ENCODE measurements at places on chromosomes 6 and 20. TPM values are rescaled to one million over a fixed set of nuclear protein-coding genes. Genes with fewer than 3 reads are reported as not detected.

Gene HM13
- 28.2 TPM for total RNA-seq

DNA sequence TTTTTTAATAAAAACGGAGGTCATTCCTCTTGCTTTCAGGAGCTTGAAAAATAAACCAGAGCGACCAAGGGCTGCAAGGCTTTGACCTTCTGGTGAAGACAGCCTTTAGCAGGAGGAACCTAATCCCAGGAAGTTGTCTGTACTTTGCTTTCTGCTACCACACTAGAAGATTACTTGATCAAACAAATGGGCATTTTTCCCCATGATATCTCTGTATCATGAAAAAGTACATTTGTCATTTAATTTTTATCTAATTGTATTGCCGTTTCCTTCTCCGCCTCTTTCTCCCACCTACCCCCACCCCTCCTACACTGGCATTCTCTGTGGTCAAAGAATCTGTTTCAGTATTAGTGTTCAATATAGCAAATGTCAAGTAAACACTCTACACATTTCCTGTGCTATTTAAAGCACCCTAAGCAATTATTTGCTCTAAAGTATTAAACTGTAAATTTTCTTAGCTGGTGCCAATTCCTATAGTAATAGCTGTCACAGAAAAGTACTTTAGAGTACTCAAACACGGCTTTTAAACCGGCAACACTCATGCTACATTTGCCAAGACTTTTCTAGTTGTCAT is 29.7 kb downstream of the ATXN1 start:
- DNase-seq: no peak
- H3K36me3 ChIP-seq: peaks cover 4% of the 10 kb centered on the region
- peaks cover 32% of the 10 kb centered on the region for H3K4me1 ChIP-seq
- H3K4me3 ChIP-seq: no peak overlapping the region
- H3K27ac ChIP-seq: no peak overlapping the region
- no peaks in the 10 kb centered on the region for H3K27me3 ChIP-seq

DNA sequence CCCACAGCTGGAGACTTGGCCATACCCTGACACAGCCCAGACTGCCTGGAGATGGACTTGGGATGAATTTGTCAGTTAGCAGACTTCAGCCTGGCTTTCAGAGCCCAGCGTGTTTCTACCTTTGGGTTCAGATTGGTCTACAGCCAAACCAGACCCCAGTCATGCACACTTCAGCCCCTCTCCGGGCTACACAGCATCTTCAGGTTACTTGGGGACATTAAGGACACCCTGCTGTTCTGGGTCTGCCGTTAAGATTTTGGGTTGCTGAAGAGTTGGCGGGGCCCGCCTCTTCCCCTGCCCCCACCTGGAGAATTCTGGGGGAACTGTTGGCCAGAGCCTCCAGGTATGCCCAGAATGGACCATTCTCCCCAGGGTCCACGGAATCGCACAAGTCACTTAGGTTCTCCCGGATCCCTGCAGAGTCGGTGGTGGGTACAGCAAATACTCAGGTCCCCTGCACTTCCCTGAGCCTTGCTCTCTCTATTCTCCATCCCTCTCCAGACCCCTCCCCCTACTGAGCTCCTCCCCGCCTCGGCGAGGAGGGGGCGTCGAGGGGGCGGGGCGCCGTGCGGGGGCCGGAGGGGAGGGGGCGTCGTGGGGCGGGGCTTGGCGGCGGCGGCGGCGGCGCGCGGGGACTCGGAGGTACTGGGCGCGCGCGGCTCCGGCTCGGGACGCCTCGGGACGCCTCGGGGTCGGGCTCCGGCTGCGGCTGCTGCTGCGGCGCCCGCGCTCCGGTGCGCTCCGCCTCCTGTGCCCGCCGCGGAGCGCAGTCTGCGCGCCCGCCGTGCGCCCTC is at the start of gene PTK7:
TSS of gene PTK7 (plus strand) at position 645 of the 794 bp plus-strand sequence. CDS start 175 bp downstream, outside the sequence.
- no peak for DNase-seq
- peak within 1 kb of the TSS; percentile 33 for H3K27ac ChIP-seq
- H3K4me3 ChIP-seq: peak within 1 kb of the TSS; percentile 94
- peaks cover 19% of the 10 kb centered on the region for H3K4me1 ChIP-seq

- DNase-seq: no peak
- H3K4me1 ChIP-seq: no peaks in the 10 kb centered on the region
- H3K27me3 ChIP-seq: no peaks in the 10 kb centered on the region
- H3K27ac ChIP-seq: no peak overlapping the region
- no peaks in the 10 kb centered on the region for H3K36me3 ChIP-seq
- H3K4me3 ChIP-seq: no peak overlapping the region
Measured at GRCh38 chr6:54897462-54898189, 51.1 kb downstream of the FAM83B start.

- H3K4me3 ChIP-seq: no peak overlapping the region
- no peaks in the 10 kb centered on the region for H3K36me3 ChIP-seq
- H3K27ac ChIP-seq: no peak overlapping the region
- peak; percentile 51 for DNase-seq
- H3K27me3 ChIP-seq: no peaks in the 10 kb centered on the region
Measured at GRCh38 chr6:5287205-5287965, 26.1 kb downstream of the FARS2 start.

GRCh38 chr20:33159713-33160112 is 8.2 kb upstream of the BPIFA2 start:
- no peak overlapping the region for H3K27ac ChIP-seq
- no peaks in the 10 kb centered on the region for H3K4me1 ChIP-seq
- peak; percentile 19 for DNase-seq
- no peaks in the 10 kb centered on the region for H3K36me3 ChIP-seq
- H3K27me3 ChIP-seq: peaks cover 13% of the 10 kb centered on the region
- H3K4me3 ChIP-seq: no peak overlapping the region

Measured in SJSA1 (cell line).